ENCODE measurements at places on chromosomes 16 and 17.

DNA sequence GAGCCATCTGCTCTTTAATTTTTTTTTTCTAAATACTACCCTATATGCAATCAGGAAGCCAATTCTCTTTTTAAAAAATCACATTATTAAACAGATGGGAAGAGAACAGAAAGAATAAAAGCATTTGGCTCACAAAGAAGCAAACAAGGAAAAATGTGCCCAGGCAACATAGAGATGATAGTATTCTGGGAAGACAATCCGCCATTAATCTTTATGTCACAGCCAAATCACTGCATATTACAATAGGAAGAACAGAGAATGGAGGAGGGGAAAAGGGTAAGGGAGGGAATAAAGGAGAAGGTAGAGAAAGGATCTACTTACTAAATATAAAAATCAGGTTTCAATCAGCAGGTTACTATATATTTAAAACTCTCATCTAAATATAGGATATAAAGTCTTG lies 34.3 kb downstream of the STAT5B start:
- no peak for DNase-seq

GRCh38 chr16:50038756-50039529 lies 13.9 kb downstream of the CNEP1R1 start:
- no peak for DNase-seq

- DNase-seq = no peak
Observed at GRCh38 chr17:37518826-37519225, 29.1 kb downstream of the DUSP14 start.

- DNase-seq = no peak
Observed at GRCh38 chr16:68238029-68238345, 2.1 kb upstream of the ESRP2 start.

DNA sequence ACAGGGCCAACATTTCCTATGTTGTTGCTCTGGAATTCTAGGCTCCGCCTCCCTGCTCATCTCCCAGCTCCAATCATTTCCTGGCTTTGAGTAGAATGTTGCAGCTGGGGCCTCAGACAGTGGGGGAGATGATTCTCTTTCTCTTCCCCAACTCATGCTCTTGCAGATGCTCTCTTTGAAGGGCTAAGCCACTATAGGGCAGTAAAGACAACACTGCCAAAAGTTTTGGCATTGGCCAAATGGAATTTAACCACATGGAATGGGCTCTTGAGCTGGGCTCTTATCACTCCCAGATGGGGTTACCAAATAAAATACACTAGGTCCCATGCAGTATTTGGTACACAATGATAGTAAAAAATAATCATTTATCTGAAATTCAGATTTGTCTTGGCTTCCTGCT lies 19.6 kb upstream of the EFCAB13 start:
- no peak for DNase-seq

- no peak for DNase-seq
Observed at GRCh38 chr16:11111856-11112634, 144.0 kb downstream of the SOCS1 start.

DNA sequence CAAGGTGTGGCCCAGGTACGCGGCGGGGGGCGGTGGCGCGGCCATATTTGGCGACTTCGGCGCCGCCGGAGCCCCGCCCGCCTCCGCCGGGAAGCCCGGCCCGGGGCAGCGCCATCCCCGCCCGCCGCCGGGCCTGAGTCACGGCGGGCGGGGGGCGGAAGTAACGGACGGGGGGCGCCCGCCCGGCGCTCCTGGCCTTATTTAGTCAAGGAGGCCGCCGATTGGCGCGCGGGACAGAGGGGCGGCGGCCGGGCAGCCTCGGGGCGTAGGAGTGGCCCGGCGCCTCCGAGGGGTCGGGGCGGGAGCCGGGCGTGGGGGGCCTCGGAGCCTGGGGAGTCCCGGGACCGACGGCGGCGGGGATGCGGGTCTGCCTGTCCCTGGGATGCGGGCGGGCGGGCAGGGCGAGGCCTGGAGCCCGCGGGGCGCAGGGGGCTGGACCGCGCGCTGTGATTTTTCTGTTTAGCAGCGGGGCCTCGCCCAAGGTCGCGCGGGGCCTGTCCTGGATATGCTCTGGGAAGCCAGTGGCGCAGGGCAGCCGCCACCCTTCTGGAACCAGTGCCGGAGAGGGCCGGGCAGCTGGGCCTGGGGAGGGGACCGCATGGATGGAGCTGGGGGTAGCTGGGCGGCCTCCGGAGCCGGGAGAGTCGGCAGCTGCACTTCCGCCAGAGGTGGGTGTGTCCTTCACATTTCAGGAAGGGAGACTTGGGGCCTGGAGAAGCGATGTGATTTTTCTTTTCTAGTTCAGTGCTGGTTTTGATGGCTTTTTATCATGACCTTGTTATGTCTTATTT lies 2.3 kb upstream of the ACTG1 start:
- no peak for DNase-seq

DNA sequence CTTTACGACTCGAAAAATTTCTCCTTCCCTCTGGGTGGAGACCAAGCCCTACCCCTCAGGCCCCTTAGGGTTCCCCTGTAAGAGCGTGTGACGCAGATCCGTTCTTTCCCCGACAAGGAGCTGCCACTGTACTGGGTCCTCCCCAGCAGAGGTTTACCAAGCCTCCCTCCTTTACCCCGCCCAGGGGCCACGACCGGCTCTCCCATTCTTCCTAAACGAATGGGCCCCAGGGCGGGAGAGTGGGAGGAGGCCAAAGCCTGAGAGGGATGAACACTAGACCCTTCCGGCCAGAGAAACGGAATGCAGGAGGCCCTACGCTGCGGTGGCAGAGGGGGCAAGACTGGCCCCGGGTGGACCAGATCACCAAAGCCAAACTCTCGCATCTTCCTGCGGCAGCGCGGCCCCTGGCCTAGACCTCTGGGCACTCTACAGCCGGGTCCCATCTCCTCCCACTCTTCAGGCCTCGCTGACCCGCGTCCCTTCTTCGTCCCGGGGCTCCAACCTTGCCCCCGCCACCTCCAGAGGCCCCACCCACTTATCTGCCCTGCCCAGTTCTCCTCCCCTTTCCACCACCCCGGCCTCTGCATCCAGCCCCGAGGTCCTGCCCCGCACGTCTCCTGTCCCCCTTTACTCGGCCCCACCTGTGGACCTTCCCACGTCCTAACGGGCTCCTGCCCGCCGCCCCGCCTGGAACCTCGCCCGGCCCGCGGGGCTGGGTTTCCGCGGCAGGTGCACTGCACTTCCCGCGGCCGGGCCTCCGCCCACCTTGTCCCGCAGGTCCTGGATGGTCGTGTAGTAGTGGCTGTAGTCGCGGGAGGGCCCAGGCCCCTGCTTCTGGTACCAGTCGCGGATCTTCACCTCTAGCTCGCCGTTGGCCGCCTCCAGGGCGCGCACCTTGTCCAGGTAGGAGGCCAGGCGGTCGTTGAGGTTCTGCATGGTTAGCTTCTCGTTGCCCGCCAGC lies 765 bp downstream of the KRT19 start:
- DNase-seq = no peak

DNA sequence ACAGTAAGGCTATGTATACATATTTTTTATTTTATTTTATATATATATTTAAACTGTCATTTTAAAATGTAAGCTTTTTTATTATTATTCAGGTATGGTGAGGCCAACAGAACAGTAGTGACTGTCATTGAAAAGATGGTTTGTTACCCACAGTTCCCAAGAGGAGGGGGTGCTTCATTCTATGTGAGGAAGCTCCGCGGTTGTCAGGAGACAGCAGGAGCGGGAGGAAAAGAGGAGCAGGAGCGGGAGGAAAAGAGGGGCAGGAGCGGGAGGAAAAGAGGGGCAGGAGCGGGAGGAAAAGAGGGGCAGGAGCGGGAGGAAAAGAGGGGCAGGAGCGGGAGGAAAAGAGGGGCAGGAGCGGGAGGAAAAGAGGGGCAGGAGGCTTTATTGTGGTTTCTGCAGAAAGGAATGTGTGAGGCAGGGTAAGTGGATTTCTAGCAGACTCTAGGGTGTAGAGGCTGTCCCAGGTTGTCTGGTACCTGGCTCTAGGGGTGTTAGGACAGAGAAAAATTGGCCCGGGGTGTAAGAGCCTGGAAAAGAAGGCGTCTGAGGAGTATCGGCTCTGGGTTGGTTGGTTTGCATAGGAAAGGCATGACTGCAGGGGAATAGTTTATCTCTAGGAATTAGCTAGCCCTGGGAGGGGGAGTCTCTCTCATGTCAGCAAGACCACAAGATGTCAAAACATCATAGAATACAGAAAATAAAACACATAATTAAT lies 64.0 kb downstream of the GP2 start:
- no peak for DNase-seq

DNA sequence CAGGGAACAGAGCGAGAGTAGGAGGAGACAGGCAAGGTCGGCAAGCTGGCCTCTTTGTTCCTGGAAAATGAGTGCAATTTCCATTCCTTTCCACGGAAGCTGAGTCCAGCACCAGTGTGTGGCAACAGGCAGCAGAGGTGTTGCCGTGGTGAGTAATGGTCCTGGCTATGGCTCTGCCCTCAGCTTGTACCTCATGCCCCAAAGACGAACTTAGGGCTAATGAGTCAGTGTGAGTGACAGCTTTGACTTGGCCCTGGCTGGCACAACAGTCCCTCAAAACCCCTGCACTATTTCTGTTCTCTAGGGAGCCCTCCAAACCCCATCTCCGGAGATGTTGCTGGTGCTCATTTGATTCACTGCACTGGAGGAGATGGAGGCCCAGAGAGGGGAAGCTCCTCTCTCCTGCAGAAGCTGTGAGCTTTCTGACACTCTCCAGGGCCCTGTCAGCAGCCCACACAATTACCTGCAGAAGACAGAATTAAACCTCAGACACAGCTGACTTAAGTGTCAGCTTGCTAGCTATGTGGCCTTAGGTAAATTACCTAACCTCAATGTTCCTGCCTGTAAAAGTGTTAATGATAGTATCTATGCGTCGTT lies 129.9 kb downstream of the TMEM132E start:
- no peak for DNase-seq

- no peak for DNase-seq
Observed at GRCh38 chr17:81735264-81736102, 23.4 kb downstream of the SLC25A10 start.

- DNase-seq = no peak
Observed at GRCh38 chr17:8960325-8961140, 5.0 kb downstream of the PIK3R5 start.

GRCh38 chr17:6599364-6599763 lies 41.1 kb downstream of the KIAA0753 start:
- DNase-seq = no peak

DNA sequence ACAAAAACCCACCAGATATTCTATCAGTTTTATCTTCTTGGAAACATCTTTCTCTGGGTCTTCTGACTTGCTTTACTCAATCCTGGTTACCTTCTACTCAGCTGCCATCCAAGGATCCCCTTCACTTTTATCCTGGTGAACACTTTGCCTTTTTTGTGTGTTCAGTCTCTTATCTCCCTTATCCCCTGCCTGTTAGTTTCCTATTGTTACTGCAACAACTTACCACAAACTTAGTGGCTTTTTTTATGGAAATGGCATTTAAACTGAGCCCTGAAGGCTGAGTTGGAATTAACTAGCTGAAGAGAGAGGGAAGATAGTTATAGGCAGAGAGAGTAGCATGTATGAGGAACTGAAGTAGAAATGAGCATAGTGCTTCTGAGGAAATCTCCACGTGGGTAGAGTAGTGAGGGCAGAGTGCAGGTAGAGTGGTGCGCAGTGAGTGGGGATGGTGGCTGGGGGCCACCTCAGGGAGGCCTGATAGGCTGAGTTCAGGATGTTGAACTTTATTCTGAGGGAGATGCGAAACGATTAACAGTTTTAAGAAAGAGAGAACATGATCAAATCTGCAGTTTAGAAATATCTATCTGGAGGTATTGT lies 26.3 kb downstream of the TANGO6 start:
- DNase-seq = no peak

GRCh38 chr17:61380836-61381525 lies 18.7 kb upstream of the TBX2 start:
- no peak for DNase-seq

GRCh38 chr17:36746381-36747053 lies 145.1 kb downstream of the MRM1 start:
- DNase-seq = no peak
